Activated B cell treated with CpG ODN at 0.5 μM for 24 hours (primary cell): ENCODE measurements at places on chromosomes 3 and 15. TPM values are rescaled to one million over a fixed set of nuclear protein-coding genes. Genes with fewer than 3 reads are reported as not detected.

The COPB2 gene
- total RNA-seq = 87.0 and 91.4 TPM in 2 replicates

The P4HTM gene
- total RNA-seq = 26.0 and 34.4 TPM in 2 replicates

The BCHE gene
- not detected in 2 replicates for total RNA-seq

The RTP4 gene
- 7.4 and 9.0 TPM in 2 replicates for total RNA-seq
